Trophoblast cell (in vitro differentiated cells and primary cell): ENCODE measurements at places on chromosomes 2 and 18.

GRCh38 chr2:145961846-145962245 lies 1441.9 kb upstream of the ZEB2 start:
- DNase-seq, result no peak

- DNase-seq, result no peak
These were observed 1899.8 kb upstream of the PIK3C3 start for GRCh38 chr18:40055262-40055661.

DNA sequence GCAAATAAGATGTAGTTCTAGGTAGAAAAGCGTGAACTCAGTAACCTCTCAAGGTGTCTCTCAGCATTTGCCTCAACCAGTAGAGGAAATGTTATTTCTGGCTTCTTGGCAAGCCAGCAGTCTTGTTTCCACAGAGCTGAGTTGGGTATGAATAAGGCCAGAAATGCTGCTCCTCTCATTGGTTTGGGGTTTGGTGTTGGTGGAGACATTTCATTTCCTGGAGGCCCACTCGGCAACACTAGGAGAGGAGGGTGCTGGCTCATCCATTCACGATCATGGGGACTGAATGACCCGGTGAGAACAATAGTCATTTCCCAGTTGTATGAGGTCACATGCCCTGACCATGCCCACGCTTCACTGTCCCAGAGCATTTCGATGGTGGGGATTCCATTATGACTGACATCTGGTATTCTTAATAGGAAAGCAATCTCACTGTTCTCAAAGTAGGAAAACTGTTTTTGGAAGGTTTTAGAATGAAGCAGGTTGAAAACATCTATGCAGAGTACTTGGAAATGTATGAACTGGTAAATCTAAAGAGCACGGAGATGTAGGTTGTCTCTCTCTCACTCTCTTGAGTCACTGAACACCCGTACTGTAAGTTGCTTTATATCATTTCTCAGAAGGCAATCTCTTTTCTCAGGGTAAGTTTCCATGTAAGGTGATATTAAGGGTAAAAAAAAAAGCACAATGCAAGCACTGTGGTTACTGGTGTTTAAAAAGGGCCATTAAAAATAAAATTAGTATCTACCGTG lies 37.1 kb upstream of the CTLA4 start:
- no peak for DNase-seq

- no peak for DNase-seq
These were observed 95.8 kb downstream of the PAX3 start for GRCh38 chr2:222203041-222203440.

DNA sequence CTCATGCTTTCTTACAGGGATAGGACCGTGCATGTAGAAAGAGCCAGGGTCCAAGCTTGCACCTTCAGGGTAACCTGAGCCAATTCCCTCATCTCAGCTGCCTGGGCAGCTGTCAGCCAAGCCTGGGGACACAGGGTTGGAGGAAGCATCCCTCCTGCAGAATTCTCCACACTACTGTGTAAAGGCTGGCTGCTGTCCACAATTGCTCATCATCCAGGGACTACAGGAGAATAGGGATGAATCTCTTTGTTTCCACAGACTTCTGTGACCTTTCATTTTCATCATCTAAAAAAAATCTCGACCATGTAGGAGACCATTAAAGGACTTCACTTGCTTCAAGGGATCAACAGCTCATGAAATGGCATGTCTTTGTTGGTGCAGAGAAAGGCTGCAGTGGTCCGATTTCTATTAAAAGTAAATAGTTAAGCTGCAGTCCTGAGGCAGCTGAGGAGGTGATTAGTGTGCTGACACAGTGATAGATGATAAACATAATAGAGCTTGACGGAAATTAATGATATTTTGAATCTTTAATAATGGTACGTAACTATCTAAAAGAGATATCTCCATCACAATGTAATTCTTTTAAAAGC lies 74.4 kb upstream of the COPS8 start:
- no peak for DNase-seq

- no peak for DNase-seq
These were observed 31.6 kb upstream of the AFF3 start for GRCh38 chr2:100174026-100174431.

GRCh38 chr2:25362434-25363145 lies 20.9 kb upstream of the DNMT3A start:
- DNase-seq, result no peak

DNA sequence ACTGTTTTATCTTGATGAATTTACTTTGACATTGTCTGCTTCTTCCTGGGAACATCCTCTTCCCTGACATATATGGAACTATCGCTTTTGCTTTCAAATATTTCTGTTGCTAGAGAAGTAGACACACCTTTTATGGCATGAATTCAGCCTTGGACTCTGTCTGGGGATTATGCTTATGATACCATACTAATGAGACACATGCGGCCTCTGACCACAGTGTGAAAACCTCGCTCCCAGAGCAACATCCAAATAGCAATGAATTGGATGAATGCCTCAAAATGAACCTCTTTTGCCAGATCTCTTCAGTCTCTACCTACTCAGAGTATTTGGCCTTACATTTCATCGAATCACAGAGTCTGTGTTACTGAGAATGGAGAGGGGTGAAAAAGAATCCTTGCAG lies 70.9 kb downstream of the PIEZO2 start:
- DNase-seq, result no peak

DNA sequence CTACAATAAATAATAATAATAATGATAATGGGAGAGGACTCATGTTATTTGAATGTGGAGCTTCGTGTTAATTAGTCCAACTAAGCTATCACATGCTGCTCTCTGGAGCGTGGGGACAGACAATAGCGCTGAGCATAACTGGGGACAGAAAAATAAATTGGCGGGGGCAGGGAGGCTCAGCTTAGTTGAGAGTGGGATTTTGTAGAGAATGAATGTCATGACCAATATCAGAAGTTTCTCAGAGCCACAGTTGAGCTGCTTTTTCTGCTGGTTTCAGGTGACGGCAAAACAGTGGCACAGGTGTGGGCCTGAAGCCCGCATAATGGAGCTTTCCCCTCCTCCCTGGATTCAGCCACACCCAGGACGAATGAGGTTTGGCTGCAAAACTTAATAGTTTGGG lies 111.1 kb upstream of the CAB39 start:
- no peak for DNase-seq

DNA sequence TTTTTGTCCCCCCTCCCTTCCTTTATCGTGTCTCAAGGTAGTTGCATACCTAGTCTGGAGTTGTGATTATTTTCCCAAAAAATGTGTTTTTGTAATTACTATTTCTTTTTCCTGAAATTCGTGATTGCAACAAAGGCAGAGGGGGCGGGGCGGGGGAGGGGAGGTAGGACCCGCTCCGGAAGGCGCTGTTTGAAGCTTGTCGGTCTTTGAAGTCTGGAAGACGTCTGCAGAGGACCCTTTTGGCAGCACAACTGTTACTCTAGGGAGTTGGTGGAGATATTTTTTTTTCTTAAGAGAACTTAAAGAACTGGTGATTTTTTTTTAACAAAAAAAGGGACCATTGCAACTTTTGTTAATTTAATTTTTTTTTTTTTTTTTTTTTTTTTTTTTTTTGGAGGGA lies 2.1 kb downstream of the SOX11 start:
- no peak for DNase-seq

- no peak for DNase-seq
These were observed 364.2 kb downstream of the ZNF516 start for GRCh38 chr18:76130845-76131244.

DNA sequence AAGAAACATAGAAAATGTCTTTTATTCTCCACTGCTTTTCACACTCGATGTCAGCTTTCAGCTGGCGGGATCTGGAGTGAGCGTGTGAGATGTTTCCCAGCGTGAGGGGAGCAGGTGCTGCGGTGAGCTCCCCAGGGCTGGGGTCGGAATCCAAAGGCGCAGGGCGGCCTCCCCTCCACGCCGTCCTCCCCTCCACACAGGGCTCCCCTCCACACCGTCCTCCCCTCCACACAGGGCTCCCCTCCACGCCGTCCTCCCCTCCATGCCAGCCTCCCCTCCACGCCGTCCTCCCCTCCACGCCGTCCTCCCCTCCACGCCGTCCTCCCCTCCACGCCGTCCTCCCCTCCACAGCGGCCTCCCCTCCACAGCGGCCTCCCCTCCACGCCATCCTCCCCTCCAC lies 26.9 kb upstream of the KCNG2 start:
- no peak for DNase-seq

DNA sequence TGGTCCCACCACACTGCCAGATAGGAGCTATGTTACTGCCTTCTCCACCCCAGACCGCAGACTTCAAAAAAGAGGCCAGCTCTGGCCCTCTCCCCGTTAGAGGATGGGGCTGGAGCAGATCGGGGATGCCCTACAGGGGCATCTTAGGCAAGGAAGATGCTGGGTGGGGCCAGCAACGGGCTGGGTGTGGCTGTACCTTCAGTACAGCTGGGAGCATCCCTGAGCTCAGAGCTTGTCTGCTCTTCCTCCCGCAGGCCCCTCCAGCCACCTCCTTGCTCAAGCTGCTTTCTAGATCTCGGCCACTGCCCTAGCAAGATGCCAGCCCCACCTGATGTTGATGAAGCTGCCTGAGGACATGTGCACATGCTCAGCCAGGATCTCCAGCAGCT lies 9.8 kb downstream of the PTPRN start:
- no peak for DNase-seq

GRCh38 chr18:75234901-75235300 lies 24.3 kb downstream of the TSHZ1 start:
- DNase-seq, result no peak

- DNase-seq, result no peak
These were observed 351.6 kb downstream of the PTPRM start for GRCh38 chr18:7918701-7919100.

DNA sequence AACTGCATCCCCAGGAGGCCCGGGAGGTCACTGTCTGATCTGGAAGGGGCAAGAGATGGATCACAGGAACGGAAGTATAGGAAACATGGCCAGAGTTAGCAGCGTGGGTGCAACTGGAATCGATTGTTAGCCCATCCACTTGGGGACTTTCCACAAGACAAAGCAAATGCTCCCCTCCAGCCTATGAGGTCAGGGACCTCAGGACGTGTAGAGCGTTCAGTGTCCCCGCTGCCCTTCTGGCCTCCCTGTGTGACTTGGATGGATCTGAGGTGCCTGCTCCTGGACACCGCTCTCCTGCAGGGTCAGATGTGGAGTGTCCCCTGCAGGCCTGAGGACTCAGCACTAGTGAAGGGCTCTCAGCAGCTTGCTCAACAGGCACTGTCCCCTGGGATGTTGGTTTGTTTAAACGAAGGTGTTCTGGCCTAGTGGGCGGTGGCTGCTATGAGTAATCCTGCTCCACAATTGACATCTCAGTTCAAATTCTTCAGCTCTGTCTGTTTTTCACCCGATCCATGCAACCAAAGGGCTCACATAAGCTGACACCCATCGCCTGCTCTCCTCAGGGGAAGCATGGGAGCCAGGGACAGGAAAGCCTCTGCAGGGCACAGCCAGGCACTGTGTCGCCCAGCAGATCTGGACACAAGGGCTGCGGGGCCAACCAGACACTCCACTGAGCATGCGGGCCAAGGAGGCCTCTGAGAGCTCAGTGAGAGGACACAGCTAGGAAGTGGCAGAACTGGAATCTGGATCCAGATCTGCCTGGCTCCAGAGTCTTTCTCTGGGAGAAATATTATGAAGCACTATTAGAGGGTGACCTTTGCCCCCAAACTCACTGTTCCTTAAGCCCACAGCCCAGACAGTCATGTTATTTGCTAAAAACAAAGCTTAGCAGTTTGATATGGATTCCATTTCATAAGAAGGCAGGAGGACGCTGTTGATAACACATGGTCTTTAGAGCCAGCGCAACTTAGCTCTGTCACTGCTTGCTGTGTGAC lies 78.5 kb downstream of the RHOB start:
- DNase-seq, result peak; percentile 90

GRCh38 chr2:70121627-70122372 lies 34.5 kb downstream of the PCBP1 start:
- DNase-seq, result no peak

DNA sequence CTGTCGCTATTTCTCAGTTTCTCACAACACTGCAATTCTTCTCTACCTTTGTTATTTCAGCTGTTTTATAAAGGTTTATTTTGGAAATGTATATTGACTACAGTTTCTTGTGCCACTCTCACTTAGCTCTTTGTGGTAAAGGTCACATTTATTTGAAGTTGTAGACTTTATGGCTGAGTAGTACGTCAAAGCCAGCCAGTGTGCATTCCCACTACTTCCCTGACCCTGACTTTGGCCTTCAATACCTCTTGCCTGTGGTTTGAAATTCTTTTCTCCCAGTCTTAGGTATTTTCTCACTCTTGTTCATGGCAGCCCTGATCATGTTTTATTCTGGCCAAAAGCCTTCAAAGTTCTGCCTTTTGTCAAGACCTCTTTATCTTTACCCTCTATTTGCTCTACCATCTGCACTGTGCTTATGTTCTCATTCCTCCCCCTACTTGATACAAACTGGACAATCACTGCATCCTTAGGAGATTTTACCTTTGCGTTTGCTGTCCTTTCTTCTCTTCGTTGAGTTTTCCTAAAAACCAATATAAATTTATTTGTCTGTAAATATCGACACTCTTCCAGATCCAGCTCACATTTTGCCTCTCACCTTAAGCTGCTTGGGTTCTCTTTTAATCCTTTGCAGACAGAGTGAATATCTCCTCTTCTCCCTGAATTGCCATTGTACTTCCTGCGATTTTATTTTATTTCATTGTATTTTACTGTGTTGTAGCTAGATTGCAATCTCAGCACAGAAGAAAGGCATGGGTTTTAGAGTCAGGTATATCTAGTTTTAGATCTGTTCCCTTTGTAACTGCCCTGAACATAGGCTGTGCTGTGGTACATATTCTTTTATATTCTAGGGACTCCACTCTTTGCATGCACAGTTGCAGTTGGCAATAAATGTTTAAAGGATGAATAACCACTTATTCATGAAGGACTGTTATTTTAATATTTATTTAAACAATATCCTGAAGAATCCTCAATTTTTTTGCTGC lies 31.2 kb downstream of the GULP1 start:
- no peak for DNase-seq

GRCh38 chr18:76565238-76566173 lies 70.5 kb upstream of the ZNF516 start:
- DNase-seq, result peak; percentile 87

DNA sequence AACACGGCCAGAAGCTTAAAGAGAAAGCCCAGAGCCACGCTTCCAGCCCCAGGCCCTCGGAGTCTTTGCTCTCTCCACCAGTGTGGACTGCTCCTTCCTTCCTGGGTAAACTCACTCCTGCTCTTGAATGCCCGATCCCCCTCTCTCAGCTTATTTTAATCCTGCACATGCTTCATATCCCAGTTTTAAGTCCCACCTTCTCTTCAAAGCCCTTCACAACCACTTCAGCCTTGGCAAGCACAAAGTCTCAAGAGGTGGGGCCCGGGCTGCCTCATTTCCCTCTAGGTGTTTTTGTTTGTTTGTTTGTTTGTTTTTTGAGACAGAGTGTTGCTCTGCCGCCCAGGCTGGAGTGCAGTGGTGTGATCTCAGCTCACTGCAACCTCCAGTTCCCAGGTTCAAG lies 21.6 kb upstream of the CREG2 start:
- no peak for DNase-seq

GRCh38 chr2:26848336-26849055 lies 564 bp downstream of the DPYSL5 start:
- DNase-seq, result no peak

DNA sequence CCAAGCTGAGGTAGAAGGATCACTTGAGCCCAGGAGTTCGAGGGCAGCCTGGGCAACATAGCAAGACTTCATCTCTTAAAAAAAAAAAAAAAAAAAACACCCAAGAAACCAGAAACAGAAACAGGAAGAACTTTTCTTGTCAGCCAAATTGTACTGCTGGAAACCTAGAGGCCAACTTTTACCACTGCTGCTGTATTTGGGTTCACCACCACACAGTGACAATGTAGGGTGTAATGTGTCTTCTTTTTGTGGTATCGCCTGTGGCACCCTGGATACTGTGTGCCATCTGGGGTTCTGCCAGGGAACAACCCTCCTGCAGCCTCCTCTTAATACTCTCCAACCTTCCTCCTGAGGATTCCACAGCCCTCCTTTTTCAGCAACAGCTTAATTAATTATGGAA lies 72.6 kb downstream of the STK39 start:
- no peak for DNase-seq
